ENCODE measurements at places on chromosomes 1 and 21.

DNA sequence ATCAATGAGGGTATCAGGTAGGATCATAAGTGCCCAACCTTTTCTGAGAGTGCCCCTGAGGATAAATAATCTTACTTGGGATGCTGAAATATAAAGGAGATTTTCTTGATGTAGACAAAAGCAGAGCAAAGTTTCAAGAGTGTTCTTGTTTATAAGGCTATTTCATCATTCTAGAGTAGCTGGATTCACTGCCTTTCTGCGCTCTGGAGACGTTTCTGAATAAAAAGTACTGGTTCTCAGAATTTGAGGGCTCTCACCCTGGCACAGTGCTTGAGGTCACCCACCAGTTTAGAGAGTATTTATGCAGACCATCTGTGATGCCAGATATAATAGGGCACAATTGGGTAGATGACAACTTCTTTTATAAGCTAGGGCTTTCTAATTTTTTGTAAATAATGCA, 103.3 kb downstream of the GDAP2 start:
- no peak for DNase-seq

- no peak for DNase-seq
These were observed 44.0 kb downstream of the GPR161 start for GRCh38 chr1:168092566-168093355.

- peak; percentile 25 for DNase-seq
These were observed 42.9 kb downstream of the NFIA start for GRCh38 chr1:61125263-61125662.

GRCh38 chr21:38772646-38773045, 33.1 kb upstream of the ETS2 start:
- no peak for DNase-seq

GRCh38 chr1:232614811-232615210, 15.1 kb downstream of the SIPA1L2 start:
- DNase-seq, result no peak

DNA sequence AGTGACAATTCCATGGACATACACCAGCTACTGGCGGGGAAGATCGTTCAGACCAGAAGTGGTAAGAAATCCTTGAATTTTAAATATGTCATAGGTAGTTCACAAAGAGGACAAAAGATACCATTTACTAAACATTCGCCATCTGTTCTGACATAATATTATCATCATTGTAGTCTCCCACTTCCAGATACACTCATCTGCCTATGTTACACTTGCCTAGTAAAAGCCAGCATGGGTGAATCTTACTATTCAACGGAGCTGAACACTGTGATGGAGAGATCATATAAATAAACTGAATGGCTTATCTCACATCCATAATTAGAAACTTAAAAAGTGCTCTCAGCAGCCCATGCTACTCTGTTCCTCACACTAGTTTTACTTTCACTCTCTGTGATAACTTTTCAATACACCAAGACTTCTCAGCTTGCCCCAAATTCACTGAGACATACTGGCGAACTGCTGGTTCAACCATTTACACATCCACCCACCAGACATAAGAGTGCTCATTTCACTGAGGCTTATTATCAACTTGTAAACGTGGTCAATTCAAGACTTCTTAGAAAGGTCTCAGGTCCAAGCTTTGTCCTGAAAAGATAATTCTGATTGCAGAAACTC, 463 bp upstream of the PRRC2C start:
- DNase-seq, result no peak

DNA sequence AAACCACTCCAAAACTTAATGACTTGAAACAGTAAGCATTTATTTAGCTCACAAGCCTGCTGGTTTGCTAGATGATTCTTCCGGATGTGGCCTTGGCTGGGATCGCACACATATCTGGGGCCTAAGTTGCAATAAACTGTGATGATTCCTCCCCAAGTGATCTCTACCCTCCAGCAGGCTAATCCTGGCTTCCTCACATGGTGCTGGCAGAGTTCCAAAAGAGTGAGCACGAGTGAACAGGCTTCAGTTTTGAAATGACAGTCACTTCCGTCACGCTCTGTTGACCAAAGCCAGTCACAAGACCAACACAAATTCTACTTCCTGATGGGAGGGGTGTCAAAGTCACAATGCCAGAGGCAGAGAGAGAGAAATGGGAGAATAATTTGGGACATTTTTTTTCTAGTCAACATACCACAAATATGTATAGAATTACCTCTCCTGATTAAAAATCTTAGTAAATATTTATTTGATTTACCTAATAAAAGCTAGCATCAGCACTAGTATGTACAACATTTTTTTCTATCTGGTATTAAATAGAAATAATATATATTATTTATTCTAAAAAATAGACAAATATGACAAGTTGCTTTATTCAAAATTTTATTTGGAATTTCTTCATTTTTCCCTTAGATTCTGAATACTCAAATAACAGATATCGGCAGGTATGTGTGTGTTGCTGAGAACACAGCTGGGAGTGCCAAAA, 292.7 kb downstream of the TPR start:
- peak; percentile 95 for DNase-seq

DNA sequence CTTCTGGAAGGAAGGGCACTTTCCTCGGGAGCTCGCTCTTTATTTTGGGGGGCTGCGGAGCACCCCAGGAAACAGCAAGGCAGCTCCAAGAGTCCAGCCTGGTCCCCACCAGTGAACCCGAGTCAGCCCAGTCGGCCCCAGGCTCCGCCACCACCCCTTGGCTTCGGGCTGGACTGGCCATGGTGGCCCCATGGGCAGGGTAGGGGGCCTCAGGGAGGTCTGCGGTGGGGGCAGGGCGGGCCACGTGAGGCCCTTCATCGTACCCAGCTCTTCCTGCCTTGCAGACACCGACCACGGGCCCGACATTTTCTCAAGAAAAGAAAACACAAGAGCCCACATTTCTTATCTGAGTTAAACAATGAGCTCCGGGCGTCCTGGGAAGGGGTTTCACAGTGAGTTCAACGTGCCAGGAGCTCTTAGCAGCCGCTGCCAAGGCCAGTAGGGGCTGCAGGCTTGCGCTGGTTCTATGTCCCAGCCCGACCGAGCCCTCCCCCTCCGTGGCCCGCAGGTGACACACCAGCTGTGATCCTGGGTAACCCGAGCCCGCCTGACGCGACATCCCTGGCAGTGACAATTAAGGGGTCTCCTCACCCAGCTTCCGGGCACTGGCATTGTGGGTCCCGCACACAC, 66.2 kb downstream of the PRDM16 start:
- no peak for DNase-seq

GRCh38 chr1:6962478-6962995, 177.3 kb downstream of the CAMTA1 start:
- DNase-seq, result no peak

DNA sequence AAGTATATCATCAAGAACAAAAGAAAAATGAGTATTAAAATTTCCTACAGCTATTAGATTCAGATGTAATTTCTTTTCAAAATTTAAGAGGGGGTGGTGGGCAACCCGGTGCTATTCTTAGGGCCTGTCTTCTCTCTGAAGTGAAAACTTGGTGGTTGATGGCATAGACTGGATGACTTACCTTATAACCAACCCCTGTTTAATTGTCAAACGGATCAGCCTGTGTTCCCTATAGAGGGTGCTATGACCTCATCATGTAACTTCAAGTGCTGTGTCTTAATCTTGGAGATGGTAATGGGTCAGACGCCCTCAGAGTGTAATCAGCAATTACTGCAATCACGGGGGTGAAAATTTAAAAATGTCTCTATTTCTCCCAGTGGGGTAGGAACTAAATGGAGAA, 176.2 kb downstream of the PCP4 start:
- DNase-seq, result no peak

GRCh38 chr1:15616373-15617172, 685 bp upstream of the DDI2 start:
- no peak for DNase-seq

DNA sequence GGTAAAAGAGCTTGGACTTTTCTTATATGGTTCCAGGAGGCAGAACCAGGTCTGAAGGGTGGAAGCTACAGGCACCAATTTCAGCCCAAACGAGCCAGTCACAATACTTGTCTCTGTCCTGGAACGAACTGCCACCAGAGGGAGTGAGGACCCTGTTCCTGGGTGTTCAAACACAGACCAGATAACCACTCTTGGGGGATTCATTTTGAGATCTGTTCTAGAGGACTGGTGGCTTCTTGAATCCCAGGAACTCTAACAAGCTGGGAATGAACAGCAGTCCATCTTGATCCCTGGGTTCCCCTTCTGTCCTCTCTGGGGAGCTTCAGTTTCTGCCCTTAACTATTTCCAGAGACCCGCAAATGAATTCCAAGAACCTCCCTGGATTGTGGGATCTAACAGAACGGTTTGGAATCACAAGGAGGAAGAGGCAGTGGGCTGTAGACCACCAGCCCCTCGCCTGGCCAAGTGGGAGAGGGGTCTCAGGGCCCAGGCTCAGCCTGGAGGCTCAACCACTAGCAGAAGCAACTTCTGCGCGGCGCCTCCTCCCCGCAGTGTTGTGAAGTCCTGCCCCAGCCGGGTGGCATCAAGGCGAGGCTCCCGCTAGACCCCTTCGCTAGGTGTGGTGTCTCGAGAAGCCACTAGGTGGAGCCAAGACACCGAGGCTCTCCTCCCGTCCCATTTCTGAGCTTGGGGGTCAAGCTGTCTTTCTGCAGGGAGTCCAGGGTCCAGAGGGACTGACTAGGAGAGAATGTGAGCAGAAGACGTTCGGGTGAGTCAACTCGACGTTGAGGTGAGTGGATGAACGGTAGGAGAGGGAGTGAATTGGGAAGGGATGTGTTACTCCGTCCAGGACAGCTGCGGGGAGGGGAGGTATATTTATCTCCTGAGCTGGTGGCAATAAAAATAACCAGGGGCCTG, 12.1 kb upstream of the NES start:
- peak; percentile 78 for DNase-seq

- no peak for DNase-seq
These were observed 134.6 kb upstream of the ADAMTS5 start for GRCh38 chr21:27101523-27101922.

DNA sequence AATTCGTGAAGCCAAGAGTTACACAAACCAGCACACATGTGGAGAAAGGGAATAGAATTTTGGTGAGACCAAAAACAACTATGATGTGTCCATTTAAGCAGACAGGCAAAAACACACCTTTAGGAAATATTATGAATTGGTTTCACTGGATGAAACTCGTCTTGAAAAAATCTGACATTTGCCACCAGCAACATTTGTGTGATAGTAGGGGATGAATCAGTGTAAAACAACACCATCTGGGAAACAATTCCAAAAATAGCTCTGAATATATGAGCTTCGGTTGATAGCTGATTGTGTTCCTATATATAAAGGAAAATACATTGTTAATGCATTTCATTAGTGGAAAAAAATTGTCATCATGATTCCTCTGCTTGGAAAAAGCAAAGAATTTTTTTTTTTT, 327.8 kb downstream of the PAPPA2 start:
- DNase-seq, result no peak

GRCh38 chr21:41677671-41678015, 89.2 kb downstream of the RIPK4 start:
- DNase-seq, result peak; percentile 70

GRCh38 chr1:230986976-230987375, 8.1 kb downstream of the ARV1 start:
- DNase-seq, result no peak

DNA sequence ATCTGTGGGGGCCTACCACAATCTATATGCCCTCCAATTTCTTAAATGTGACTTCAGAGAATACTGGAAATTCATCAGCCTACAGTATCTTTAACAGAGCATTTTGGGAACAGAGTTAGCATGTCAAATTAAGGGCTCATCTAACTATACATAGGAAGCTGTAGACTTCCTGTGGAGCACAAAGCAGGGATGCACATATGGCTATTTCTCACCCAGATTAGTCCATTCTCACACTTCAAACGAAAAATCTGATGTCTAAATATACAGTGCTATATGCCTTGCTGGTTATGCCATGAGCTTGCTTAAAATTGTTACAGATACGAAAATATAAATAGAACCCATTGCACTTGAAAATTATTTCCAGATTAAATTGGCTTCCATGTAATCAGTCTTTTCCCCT, 1922.8 kb downstream of the MRPL39 start:
- DNase-seq, result no peak

DNA sequence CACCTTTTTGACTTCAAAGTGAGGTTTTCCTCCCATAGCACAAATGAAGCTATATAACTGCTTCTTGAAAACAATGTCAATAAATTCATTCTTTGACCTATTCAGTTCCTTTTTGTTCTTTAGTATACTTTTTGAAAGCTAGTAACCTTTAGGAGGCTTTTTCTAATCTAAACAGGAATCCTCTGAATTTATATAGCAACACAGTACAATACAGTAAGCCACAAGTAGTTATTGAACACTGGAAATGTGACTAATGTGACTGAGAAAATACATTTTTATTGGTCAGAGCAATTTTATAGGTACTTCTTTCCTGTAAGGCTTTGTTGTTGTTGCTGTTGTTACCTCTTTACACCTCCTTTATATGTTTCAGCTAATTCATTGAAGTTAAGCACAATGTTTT, 49.8 kb downstream of the ADGRL2 start:
- no peak for DNase-seq

DNA sequence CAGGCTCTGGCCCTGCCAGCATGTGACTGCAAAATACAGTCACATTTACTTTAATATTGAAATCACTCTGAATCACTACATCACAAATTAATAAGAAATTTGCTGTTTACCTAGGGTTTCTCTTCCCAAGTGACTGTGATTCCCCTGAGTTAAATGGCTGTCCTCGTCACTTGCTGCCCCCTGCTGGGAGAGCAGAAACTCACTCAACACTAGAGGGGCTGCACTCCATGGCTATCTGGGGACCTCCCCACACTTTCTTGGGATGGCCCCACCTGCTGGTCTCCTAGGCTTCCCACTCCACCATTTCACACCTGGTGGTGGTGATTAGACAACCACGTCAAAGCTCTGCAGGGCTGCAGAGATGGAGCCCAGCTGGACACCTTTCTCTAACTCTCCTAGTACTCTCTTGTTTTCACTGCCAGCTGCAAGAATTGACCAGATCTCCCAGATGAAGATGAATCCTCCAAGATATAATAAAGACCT, 63.4 kb downstream of the CD2 start:
- DNase-seq, result no peak

DNA sequence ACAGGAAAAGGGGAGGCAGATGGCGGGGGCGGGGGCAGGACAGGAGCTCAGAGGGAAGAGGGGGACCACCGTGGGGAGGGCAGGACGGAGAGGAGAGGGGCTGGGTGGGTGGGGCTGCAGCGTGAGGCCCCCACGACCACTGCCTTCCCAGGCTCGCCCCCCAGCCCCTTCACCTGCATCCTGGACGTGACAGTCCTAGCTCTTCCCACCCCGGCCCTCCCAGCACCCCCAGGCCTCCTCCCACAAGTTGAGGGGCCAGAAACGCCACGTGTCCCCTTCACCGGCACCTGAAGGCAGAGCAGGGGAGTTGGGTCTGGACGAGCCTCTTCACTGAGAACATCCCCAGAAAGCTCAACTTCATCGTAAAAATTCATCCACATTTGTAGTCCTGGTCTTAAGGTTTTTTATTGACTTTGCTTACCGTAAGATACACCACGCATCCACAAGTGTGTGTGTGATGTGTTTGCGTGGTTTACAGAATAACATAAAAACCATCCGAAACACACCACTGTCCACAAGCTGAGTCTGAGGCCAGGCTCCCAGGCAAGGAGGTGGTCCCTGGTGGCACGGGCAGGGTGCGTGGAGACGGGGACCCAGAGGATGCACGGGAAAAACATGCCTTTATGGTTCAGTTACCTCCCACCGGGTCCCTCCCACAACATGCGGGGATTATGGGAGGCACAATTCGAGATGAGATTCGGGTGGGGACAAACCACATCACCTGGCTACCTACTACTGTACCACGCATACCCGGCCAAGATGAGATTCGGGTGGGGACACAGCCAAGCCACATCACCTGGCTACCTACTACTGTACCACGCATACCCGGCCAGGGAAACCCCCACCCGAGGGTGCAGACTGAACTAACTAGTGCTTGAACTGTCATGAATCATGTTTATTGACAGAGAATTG, 13.9 kb upstream of the COL18A1 start:
- no peak for DNase-seq

GRCh38 chr1:168089326-168089978, 47.3 kb downstream of the GPR161 start:
- DNase-seq, result no peak
